ENCODE measurements at places on chromosomes 6 and 20.

- no peak for DNase-seq
Observed at GRCh38 chr20:5171064-5171789, 44.4 kb downstream of the CDS2 start.

DNA sequence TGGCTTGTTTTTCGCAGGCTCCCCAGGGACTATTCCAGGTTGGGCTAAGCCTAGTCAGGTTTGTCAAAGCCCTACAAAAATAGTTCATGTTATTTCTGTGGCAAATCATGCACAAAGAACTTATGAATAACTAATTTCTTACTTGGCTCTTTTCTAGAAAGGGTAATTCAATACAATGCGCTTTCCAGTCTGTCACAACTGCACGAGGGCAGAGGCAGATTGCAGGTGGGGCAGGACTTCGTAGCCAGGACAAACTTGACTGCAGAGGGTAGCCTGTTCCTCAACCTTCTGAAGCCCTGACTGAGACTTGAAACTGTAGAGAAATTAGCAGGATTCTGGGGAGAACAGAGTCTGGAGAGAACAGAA is 253.5 kb downstream of the QKI start:
- DNase-seq: no peak

DNA sequence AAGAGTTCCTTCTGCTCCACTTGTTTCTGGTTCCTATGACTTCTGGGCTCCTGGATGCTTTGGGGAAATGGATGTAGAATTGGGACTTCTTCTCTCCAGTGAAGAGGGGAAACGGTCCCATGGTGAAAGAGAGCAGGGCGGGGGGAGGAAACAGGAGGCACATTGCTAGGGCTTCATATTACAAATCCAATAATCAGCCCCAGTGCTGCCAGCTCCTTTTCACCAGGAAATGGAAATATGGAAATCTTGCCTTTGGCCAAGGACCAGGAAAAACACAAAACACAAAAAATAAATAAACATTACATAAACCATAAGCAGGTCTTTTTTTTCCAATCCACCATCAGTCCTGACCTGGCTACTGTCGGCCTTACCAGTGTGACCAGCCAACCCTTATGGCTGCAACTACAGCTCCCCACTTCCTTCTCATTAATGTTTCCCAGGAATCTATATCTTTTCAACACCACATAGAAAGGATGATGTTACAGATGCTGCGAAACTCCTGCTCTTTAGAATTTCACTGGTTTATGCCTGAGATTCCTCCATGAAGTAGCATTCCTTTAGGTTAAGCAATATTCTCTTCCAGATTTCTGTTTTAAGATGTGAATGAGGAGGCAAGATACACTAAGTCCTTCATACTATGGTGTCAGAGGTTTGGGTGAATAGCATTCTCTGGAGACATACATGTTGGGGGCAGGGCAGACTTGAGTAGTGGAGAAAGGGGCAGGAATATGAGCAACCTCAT is 2.0 kb downstream of the PI3 start:
- no peak for DNase-seq

GRCh38 chr20:35327074-35327976 is 35.1 kb upstream of the FAM83C start:
- DNase-seq: no peak

DNA sequence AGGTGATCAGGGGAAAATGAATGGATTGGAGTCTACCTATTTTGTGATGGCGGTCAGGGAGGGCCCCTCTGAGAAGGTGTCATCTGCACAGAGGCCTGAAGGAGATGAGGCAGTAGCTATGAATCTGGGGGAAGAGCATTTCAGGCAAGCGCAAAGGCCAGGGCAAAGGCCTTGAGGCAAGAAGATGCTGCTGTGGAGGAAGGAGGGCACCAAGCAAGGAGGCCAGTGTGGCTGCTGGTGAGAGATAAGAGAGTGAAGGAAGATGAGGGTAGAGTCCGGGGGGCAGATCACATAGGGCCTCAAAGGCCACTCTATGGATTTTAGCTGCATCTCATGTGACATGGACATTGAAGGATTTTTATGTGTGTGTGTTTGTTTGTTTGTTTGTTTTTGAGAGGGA is 20.6 kb upstream of the CSNK2A1 start:
- no peak for DNase-seq

- peak; percentile 57 for DNase-seq
Observed at GRCh38 chr6:28542440-28543296, 17.0 kb downstream of the GPX5 start.

GRCh38 chr6:147820520-147820919 is 312.0 kb downstream of the SAMD5 start:
- no peak for DNase-seq

DNA sequence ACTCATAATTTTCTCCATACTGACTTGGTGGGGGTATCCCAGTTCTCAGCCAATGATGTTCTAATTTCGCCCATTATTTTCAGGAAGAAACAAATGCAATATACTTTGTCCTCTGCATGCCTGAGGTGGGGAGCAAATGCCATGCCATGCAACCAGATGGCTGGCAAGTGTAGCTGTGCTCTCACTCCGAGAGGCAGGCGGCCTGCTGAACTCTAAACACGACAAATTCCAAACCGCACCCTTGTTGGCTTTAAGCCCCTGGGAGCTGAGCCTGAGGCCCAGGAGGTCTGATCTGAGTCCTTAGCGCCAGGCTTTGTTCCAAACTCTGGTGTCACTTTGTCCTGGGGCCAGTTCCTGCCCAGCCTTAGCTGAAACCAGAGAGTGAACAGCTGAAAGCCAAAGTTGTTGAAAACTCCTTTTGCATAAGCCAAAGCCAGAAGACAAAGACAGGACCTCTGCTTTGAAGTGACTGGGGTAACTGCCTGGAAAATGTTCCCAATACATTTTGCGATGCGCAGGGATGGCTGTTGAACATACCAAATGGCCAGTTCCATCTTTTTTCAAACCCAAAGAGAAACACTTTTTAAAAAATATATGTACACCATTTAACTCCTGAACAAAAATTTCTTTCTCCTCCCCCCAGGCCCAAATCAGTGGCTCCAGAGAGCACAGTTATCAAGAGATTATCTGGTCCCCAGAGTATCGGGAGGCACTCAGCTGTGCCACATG is 46.2 kb downstream of the TTI1 start:
- no peak for DNase-seq

- no peak for DNase-seq
Observed at GRCh38 chr20:24934101-24934661, 14.9 kb upstream of the CST7 start.

DNA sequence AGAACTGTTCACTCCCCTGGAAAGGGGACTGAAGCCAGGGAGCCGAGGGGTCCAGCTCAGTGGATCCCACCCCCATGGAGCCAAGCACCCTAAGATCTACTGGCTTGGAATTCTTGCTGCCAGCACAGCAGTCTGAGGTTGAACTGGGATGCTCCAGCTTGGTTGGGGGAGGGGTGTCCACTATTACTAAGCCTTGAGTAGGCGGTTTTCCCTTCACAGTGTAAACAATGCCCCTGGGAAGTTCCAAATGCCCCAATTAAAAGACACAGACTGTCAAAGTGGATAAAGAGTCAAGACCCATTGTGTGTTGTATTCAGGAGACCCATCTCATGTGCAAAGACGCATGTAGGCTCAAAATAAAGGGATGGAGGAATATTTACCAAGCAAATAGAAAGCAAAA is 150.2 kb downstream of the LPA start:
- DNase-seq: no peak

- DNase-seq: no peak
Observed at GRCh38 chr6:120141601-120142000, 792.0 kb upstream of the MAN1A1 start.

- DNase-seq: no peak
Observed at GRCh38 chr6:35691027-35691824, 2.5 kb upstream of the FKBP5 start.

- DNase-seq: no peak
Observed at GRCh38 chr6:163839296-163839695, 424.8 kb downstream of the QKI start.

DNA sequence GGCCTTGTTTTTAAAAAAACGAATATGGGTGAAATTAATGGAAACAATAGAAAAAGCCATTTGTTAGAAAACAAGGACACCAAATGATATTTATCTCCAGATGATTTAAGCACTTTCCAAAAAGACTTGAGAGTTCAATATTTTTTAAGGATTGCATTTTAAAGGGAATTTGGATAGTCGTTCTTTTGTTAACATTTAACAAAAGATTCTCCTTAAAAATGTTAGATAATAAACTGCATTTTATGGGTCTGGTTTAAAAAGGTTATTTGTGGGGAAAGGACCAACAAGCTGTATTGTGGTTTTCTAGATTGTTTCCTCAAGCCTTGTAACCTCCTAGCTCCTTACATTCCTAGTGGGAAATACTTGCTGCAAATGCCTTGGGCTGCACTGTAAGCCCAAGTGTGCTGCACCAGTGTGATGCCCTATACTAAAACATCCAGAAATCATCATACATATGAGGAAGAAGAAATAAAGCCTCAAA is 1.5 kb upstream of the PHIP start:
- no peak for DNase-seq

DNA sequence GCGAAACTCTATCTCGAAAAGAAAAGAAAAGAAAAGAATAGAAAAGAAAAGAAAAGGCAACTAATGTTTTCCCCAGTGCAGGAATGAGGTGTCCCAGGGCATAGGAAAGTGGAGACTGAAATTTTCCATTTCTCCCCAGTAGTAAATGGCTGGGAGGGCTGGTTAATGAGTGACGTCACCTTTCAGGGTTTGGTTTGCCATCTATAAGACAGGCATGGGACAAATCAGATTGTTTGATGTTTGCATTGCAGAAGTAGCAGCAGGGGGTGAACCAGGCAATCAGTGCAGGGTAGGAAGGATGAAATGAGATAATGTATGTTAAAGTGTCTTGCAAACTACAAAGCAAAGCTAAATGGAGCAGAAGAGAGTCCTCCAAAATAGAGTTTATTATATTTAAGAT is 533.4 kb downstream of the PKHD1 start:
- DNase-seq: no peak

DNA sequence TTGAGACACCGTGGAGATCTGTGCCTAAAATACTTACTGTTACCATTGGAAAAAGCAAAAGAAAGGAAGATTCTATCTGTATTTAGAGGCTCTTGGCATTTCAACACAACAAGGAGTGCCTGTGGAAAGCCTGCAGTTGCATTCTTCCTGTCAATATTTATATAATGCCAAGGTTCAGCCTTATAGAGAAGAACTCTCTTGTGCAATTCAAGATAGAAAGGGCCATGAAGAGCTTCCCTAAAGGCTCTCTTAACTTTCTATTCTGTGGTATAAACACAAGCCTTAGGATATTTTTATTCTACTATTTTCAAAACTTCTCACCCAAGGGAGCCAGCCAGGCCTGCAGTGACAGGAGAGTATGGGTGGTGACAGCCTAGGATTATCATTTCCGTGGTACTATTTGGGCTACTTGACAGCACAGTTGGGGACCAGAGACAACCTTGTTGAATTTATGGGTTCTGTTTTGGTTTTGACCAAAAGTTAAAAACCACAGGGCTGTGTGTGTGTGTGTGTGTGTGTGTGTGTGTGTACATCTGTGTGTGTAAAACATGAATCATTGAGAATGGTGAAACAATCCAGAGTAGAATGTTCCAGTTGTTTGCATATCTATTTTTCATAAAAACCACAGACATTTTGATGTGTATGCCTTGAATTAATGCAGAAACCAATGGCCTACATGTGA is 700.9 kb upstream of the SLC35B3 start:
- no peak for DNase-seq

DNA sequence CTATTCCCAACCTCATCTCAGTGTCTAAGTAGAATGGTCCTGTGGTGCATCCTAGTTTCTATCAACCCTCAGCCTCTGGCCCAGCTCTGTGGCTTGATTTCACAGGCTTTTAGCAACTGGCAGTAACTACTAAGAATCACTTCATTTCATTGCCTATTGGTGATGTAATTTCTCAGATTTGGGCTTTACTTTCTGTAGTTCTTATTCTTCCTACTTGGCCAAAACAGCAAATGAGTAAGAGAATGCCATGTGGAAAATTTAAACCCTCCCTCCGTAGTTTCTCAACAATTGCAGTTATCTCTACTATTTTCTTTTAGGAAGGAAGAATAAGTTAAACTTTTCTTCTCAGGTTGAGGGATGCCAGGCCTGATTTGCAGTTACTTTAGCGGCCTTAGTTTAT is 387.3 kb downstream of the CDKAL1 start:
- no peak for DNase-seq

DNA sequence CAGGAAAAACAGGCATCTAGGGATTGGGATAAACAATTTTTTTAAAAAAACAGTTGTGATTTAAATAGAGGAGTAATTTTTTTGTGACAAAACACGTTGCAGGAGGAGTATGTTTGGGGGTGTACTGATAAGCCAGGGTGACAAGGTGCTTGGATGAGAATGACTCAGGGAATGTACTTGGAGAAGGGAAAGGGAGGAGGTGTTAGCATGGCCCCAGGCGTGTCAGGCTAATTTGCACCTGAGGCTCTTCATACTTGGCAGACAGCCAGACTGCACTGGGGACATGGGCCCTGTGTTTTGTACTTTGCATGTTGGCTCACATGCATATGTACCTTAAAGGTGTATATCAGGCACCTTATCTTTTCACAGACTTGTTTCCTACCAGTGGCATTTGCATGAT is 22.8 kb downstream of the PANK2 start:
- no peak for DNase-seq

DNA sequence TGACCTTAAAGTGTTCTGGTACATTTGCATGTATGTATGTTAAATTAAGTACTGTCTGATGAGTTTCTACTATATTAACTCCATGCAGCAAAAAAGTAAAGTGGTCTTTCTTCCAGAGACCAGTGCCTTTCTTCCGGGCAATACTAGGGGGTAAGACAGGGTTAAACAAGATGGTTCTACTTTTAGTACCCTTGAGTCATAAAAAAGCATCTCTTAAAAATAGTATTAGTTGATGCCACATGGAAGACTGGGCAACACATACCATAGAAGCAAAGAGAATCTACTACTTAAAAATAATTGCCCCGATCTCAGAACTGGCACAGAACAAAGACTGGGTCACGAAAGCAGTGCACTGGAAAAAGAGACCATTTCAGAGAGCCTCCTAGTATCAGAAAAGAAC is 66.2 kb downstream of the SESN1 start:
- DNase-seq: no peak

DNA sequence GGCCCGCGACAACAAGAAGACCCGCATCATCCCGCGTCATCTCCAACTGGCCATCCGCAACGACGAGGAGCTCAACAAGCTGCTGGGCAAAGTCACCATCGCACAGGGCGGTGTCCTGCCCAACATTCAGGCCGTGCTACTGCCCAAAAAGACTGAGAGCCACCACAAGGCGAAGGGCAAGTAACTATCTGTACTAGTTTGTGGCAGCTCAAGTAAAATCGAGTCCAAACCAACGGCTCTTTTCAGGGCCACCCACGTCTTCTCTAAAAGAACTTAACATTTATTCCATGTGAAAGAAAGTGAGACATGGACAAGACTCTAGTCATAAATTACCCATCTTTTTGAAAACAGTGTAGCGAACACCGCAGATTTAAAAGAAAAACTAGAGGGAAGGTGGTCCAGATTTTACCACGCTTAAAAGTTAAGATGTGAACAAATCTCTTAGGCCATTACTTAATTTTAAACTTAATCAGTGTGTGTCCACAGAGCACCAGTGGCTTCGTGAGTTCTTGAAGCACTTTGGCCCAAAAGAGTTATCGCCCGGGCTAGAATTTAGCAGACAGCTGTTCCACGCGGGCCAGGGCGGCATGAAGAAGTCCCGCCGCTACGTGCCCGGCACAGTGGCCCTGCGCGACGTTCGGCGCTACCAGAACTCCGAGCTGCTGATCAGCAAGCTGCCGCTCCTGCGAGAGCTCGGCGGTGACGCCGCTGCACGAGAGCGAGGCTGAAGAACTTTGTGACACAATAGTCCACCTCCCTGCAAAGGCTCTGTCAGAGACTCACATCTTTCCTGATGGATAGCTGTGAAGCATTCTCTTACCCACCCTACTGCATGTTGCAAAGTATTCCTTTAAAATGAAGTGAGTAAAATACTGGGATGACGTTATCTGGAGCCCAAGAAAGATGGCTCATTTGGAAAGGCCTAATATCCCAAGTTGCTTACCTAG is 113.9 kb upstream of the PRSS16 start:
- DNase-seq: no peak
